ENCODE measurements at places on chromosomes 5 and 9.
A peak's percentile ranks its signal among the peaks of the same experiment; 100 is the strongest.

GRCh38 chr5:73793911-73794310 is 167.9 kb downstream of the ARHGEF28 start:
- no peak for DNase-seq

DNA sequence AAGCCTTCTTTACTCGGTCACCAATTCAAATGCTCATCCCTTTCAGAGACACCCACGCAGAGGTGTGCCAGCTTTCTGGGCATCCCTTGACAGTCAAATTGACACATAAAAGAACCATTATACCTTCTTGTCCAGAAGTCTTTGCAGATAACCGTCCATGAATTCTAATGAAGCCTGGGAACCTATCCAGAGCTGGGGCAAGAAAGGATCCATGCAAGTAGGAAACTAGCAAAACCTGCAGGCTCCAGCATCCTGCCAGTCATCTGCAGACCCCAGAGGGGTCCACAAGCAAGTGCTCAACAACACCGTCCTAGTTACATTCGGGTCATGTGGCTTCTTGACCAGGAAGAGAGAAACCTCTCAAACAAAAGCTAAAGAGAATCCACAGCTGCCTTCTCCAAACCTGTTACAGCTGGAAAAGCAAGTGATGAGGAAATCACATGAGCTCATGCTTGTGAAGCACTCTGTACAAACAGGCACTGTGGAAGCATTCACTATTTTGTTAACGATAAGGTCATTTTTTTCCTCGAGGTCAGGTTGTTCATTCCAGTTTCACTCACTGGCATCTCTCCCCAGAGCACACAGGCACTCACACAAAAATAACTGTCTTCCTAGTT is 80.2 kb upstream of the DMRT1 start:
- peak; percentile 35 for DNase-seq

DNA sequence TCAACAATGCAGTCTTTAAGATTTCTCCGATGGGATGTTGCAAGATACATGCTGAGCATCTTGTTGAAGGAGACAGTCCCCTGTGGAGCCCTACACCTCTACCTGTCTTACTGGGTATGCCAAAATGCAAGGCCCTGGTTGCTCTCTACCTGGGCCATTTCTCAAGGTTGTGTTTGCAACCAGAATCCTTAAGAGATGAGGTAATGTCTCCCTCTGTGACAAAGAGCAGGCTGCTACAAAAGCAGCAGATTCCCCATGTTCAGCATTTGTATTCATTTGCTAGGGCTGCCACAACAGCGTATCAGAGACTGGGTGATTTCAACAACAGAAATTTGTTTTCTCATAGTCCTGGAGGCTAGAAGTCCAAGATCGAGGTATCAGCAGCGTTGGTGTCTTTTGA is 138.4 kb upstream of the RPS23 start:
- DNase-seq = no peak

DNA sequence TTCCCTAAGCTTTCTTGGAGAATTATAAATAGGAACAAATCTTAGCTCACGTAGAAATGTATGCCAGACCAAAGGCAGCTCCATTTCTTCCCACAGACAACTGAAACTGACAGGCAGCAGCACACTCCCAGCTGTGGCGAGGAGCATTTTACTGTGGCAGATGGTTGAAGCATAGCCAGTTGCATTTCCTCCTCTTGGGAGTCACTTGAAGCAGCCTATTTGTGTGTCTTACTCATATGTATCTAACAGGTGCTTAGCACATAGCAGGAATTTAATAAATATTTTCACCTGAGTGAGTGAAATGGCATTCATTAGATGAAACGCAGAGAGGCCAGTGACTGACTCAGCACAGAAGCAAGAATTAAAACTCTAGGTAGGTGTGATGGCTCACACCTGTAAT is 12.3 kb upstream of the MTMR12 start:
- no peak for DNase-seq

DNA sequence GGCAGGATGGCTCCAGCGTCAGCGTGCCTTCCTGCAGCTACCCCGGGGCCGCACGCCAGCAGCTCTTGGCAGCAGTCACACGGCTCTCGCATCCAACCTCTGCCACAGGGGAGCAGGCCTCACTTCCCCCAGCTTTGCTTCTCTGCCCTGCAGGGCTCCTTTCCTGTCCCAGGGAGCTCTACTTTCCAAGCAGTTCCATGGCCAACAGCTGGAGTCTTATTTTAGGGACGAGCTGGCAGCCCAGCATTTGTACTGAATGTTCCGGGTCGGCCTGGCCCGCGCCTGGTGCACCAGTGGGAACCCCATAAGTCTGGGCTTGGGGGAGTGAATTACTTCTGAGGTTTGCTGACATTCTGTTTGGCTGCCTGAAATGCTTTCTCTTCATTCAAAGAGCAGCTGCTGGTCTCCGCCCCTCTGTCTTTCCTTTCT is 34.6 kb downstream of the GADD45G start:
- DNase-seq = peak; percentile 24

DNA sequence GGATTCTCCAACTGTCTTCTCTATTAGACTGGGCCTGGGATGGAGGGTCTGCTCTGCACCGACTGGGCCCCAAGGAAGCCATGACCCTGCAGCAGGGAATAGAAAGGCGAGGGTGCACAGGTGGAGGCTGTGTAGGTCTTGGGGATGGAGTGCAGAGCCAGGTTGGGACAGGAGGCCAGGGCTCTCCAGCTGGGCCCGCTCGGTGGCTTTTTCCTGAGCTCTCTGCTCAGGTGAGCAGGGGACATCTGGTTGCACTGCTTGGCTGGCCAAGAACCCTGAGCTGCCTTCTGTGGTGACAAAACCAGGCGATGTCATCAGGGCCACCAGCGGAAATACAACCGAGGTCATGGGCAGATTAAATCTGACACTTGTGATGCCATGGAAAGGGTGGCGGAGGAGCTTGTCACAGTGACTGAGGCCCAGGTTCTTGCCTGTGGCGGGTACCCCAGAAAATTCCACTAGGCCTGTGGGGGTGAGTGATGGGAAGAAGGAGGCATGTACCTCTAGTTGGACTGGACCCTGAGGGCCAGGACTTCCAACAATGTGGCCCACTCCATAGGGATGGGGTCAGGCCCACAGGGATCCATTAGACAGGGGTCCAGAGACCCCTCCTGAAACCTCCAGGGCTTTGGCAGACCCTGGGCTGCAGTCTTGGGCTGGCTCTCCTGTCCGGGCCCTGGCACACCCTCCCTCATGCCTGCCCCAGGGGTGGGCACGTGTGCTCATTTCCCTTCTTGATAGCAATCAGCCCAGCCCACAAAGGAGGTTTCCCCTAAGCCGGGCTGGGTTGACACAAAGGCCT is 4.4 kb upstream of the IL3 start:
- no peak for DNase-seq

DNA sequence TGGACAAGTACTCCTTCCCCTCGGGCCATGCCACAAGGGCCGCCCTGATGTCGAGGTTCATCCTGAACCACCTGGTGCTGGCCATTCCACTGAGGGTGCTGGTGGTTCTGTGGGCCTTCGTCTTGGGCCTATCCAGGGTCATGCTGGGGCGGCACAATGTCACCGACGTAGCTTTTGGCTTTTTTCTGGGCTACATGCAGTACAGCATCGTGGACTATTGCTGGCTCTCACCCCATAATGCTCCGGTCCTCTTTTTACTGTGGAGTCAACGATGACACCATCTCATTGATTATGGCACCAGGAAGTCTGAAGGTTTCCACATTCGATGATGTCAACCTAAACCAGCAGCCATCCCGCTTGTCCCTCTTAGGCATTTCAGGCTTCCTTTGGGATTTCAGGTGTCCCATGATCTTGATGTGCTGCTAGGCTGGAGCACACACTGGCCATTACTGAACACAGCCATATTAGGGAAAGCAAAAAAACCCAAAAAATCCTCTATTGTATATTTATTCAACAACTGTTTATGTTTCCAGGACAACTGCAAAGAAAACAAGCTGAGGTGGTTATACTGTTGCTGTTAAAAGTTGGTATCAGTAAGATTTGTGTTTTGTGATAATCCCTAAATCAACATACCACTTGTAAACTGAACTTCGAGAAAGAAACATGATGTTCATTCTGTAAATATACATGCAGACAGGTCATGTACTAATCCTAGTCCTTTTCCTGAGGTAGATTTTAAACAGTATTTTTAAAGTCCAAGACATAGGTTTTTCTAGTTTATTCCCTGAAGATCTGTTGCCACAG is 1.1 kb downstream of the PLPP6 start:
- peak; percentile 48 for DNase-seq

DNA sequence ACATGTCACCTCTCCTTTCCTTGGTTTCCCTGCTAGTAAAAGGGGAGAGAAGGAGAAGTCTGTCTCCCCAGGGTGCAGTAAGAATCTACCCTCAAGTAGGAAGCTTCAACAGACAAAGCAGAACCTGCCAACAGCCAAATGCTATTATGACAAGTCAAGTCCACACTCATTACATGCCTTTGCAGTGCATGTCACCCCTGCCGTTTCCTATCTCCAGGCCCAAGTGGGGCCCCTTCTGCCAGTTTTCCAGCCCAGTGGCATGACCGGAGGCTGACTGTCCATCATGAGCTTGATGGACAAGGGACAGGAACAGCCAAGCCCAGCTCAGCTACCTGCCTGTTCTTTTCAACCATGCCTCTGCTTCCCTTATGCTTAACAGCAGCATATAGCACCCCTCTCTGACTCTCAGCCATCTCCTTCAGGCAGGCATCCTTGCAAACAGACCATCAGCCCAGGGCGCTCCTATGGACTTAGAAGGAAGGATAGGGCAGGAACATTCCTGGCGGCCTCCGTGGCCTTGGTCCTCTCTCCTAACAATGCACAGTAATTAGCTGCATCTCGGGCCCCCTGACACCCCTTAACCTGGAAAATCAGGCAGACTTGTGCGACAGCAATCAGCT is 107.2 kb upstream of the RAD23B start:
- DNase-seq = peak; percentile 76

Measured in GM23248 (cell line).